ENCODE measurements at places on chromosomes 1 and 21. TPM values are rescaled to one million over a fixed set of nuclear protein-coding genes. Genes with fewer than 3 reads are reported as not detected.

DNA sequence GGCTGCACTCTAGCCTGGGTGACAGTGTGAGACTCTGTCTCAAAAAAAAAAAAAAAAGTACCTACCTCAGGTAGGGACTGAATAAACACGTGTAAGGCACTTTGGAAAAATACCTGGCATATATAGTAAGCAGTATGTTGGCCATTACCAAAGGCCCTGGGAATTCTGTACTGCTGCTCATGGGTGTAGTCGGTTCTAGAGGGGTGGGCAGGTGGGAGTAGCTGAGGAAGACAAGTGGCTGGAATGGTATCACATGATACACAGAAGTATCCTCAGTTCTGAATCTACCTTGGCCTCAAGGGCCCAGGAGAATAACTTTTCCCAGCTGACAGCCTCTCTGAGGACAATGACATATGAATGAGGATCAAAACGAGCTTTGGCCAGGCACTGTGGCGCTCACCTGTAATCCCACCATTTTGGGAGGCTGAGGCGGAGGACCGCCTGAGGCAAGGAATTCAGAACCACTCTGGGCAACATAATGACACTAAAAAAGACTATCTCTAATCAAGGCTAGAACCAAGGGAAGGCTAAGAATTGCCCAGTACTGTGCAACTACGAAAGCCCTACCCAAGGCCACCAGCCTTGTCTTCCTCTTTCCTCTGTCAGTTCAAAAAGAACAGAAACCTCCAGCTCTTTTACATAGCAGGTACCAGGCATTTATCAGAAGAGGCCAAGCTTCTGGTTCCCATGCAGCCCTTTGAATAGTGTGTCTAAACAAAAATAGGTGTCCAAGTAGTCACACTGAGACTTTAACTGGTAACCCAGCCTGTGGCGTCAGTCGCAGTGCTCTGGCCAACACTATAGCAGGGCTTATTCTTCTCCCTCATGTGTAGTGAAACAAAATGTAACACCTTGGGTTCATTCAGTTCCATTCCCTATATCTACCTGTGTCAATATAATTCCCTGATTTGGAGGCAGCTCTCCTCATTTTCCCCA, 10.2 kb downstream of the MMACHC start:
- DNase-seq: no peak
- peak overlapping the region; percentile 9 for H3K27ac ChIP-seq
- no peak overlapping the region for H3K4me3 ChIP-seq

DNA sequence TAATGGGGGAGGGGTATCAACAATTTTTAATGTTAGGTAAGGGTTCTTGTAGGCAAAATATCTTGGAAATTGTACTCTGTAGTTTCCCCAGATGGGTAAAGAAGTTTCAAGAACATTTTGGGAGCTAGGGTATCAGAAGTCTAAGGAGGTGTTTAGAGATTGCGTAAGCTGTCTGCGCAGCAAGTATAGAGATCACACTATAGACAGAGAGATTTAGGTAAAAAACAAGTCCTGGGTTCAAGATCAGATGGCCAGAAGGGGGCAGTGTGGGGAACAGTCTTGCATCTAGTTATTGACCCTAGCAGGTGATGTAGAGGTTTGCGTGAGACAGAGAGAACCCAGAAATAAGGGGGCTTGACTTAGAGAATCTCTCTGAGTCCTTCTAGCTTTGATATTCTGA, 80.8 kb downstream of the S1PR1 start:
- no peak overlapping the region for H3K27ac ChIP-seq
- no peaks in the 10 kb centered on the region for H3K4me1 ChIP-seq
- H3K36me3 ChIP-seq: no peaks in the 10 kb centered on the region
- no peak overlapping the region for H3K4me3 ChIP-seq
- no peaks in the 10 kb centered on the region for H3K27me3 ChIP-seq

DNA sequence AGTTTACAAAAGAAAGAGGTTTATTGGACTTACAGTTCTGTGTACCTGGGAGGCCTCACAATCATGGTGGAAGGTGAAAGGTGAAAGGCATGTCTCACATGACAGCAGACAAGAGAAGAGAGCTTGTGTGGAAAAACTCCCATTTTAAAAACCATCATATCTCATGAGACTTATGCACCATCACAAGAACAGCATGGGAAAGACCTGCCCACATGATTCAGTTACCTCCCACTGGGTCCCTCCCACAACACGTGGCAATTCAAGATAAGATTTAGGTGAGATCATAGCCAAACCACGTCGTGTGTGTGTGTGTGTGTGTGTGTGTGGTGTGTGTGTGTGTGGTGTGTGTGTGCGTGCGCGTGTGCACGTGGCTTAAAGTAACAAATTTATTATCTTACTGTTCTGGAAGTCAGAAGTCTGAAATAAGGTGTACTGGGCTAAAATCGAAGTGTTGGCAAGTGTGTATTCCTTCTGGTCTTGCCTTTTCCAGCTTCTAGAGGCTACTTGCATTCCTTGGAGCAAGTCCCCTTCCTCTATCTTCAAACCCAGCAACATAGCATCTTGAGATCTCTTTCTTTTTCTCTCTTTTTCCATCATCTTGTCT, 48.1 kb upstream of the MPC2 start:
- H3K27ac ChIP-seq: no peak overlapping the region
- no peaks in the 10 kb centered on the region for H3K36me3 ChIP-seq
- peaks cover 22% of the 10 kb centered on the region for H3K4me1 ChIP-seq
- no peak for DNase-seq
- H3K27me3 ChIP-seq: no peaks in the 10 kb centered on the region

GRCh38 chr1:55635856-55636255, 420.7 kb upstream of the USP24 start:
- no peaks in the 10 kb centered on the region for H3K36me3 ChIP-seq
- H3K27ac ChIP-seq: no peak overlapping the region
- no peak overlapping the region for H3K4me3 ChIP-seq
- no peak for DNase-seq
- H3K4me1 ChIP-seq: peaks cover 13% of the 10 kb centered on the region

DNA sequence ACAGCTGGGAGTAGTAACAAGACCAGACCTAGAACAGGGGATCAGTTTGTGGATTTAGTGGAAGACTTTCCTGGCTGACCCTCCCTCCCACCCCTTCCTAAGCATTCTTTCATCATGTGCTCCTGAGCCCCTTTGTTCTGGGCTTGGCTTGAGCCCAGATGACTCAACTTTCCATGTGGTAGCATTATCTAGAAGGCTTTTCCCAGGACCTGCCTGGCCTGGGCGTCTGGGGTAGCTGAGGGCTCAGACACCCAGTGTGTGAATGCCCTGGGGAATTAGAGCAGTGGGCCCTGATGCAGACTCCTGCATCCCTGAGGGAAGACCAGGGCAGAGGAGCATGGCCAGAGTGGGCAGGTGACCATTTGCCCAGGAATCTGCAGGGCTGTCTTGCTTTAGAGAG, 44.1 kb upstream of the TSPAN2 start:
- DNase-seq: no peak
- H3K27ac ChIP-seq: peak overlapping the region; percentile 79
- no peak overlapping the region for H3K4me3 ChIP-seq
- H3K27me3 ChIP-seq: no peaks in the 10 kb centered on the region
- no peaks in the 10 kb centered on the region for H3K36me3 ChIP-seq
- H3K4me1 ChIP-seq: peaks cover 17% of the 10 kb centered on the region

DNA sequence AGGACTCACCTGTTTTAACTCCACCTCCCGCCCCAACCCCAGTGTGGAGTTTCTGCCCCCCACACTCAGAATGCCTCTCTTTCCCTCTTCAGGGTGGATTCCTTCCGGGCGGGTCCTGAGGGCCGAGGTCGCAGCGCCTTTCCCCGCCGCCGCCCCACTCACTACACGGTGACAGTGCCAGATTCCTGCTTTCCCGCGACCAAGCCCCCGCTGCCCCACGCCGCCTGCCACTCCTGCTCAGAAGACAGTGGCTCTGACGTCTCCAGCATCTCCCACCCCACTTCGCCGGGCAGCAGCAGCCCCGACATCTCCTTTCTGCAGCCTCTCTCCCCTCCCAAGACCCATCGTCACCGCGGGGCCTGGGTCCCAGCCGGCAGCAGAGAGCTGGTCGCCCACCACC, 16.7 kb downstream of the INAVA start:
- DNase-seq: no peak
- no peak overlapping the region for H3K27ac ChIP-seq
- H3K36me3 ChIP-seq: no peaks in the 10 kb centered on the region
- no peaks in the 10 kb centered on the region for H3K27me3 ChIP-seq

KRTAP6-2 gene
- total RNA-seq: not detected

GRCh38 chr1:151009206-151009587, 948 bp downstream of the PRUNE1 start:
- no peaks in the 10 kb centered on the region for H3K27me3 ChIP-seq
- peak overlapping the region; percentile 75 for H3K4me3 ChIP-seq
- H3K36me3 ChIP-seq: no peaks in the 10 kb centered on the region
- H3K27ac ChIP-seq: peak overlapping the region; percentile 89

KDF1 gene
- not detected for total RNA-seq

ITGB2 gene
- total RNA-seq: 11.2 TPM

DNA sequence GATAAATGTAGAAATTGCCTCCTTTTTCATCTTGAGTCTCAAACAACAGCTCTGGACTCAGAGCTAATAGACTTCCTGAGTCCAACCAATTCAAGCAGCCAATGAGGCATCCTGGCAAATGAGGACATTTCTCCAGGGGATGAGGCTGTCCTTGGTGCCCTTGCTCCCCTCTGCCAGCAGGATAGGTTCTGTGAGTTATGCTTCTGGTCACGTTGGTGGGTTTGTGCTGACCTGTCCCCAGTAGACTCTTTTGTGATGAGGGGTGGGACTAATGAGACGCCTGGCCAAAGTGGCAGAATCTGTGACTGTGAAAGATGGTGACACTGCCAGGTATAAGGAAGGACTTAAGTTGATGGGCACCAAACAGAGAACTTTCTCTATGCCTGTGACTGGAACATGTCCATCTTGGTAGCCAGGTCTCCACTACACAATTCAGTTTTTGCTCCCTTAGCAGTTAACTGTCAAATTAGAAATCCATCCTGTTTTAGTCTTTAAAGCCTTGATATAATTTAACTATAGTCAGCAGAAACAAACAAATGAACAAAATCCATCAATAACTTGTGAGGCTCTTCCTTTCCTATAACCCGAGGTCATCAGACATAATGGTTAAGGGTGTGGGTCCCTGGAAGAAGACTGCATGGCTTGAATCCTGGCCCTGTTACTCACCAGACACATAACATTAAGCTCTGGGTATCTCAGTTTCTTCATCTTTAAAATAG, 35.7 kb upstream of the THEM4 start:
- H3K27ac ChIP-seq: peak overlapping the region; percentile 61
- H3K4me3 ChIP-seq: no peak overlapping the region
- H3K4me1 ChIP-seq: peaks cover 12% of the 10 kb centered on the region
- no peaks in the 10 kb centered on the region for H3K36me3 ChIP-seq
- no peaks in the 10 kb centered on the region for H3K27me3 ChIP-seq

FRRS1 gene
- 3.2 TPM for total RNA-seq

GRCh38 chr1:218917656-218918055, 256.0 kb upstream of the LYPLAL1 start:
- H3K27me3 ChIP-seq: no peaks in the 10 kb centered on the region
- H3K4me3 ChIP-seq: no peak overlapping the region
- H3K36me3 ChIP-seq: no peaks in the 10 kb centered on the region
- no peak overlapping the region for H3K27ac ChIP-seq
- no peak for DNase-seq

TEDDM1 gene
- total RNA-seq: not detected

- no peaks in the 10 kb centered on the region for H3K36me3 ChIP-seq
- H3K27me3 ChIP-seq: no peaks in the 10 kb centered on the region
Observed at GRCh38 chr1:160085686-160086455, 4.5 kb downstream of the KCNJ9 start.

PDE4DIP gene
- total RNA-seq: 1,830 TPM

CFH gene
- total RNA-seq: 19.0 TPM

VHLL gene
- not detected for total RNA-seq

SMIM1 gene
- 1.3 TPM for total RNA-seq

DNA sequence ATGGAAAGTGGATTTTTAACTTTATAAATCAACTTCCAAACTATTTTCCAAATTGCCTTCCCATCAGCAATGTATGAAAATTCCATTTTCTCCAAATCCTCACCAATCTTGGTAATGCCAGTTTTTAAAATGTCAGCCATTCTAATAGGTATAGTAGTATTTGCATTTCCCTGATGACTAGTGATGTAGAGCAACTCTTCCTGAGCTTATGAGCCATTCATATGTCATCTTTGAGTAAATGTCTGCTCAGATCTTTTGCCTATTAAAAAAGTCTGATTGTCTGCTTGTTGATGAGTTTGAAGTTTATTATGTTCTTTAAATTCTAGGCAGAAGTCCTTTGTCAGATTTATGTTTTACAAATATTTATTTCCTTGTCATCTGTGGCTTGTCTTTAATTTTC, 54.7 kb downstream of the KDM1A start:
- H3K4me3 ChIP-seq: no peak overlapping the region
- no peak overlapping the region for H3K27ac ChIP-seq
- peaks cover 85% of the 10 kb centered on the region for H3K36me3 ChIP-seq

- H3K27me3 ChIP-seq: peaks cover 9% of the 10 kb centered on the region
- no peak overlapping the region for H3K27ac ChIP-seq
- no peak overlapping the region for H3K4me3 ChIP-seq
- peak; percentile 42 for DNase-seq
- H3K36me3 ChIP-seq: peaks cover 45% of the 10 kb centered on the region
- H3K4me1 ChIP-seq: no peaks in the 10 kb centered on the region
Observed at GRCh38 chr21:46120301-46121285, 22.7 kb downstream of the COL6A2 start.

DNA sequence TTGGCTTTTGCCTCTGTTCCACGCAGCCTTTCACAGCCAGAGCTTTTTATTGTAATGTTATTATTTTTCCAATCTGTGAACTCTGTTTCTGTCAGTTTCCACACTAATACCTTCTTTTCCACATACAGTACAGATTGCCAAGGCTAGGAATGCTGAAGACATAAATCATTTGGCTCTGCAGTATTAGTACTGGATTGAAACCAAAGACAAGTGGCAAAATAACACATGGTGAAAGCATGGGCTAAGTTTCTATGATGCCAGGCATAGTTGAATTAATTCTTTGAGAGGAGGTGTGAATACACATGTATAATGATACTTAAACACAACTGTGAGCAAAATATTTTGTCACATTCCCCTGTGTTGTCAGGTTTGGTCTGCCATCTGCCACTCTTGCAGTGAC, 73.5 kb downstream of the TMEM200B start:
- DNase-seq: no peak
- peaks cover 2% of the 10 kb centered on the region for H3K4me1 ChIP-seq
- H3K27ac ChIP-seq: no peak overlapping the region
- no peaks in the 10 kb centered on the region for H3K27me3 ChIP-seq
- no peaks in the 10 kb centered on the region for H3K36me3 ChIP-seq

GRCh38 chr1:67626861-67627235, 58.2 kb upstream of the GADD45A start:
- H3K27ac ChIP-seq: peak overlapping the region; percentile 9
- no peaks in the 10 kb centered on the region for H3K36me3 ChIP-seq
- DNase-seq: no peak
- H3K4me1 ChIP-seq: peaks cover 10% of the 10 kb centered on the region
- no peak overlapping the region for H3K4me3 ChIP-seq

- no peaks in the 10 kb centered on the region for H3K27me3 ChIP-seq
- H3K36me3 ChIP-seq: no peaks in the 10 kb centered on the region
- H3K27ac ChIP-seq: peak overlapping the region; percentile 93
- peak overlapping the region; percentile 24 for H3K4me3 ChIP-seq
- H3K4me1 ChIP-seq: peaks cover 22% of the 10 kb centered on the region
Observed at GRCh38 chr1:25743164-25744139, 56.5 kb upstream of the SELENON start.

GRCh38 chr1:23446661-23447310, 22.2 kb upstream of the TCEA3 start:
- no peaks in the 10 kb centered on the region for H3K27me3 ChIP-seq
- H3K36me3 ChIP-seq: peaks cover 40% of the 10 kb centered on the region
- H3K27ac ChIP-seq: no peak overlapping the region
- H3K4me1 ChIP-seq: peaks cover 6% of the 10 kb centered on the region
- DNase-seq: no peak

- peaks cover 7% of the 10 kb centered on the region for H3K4me1 ChIP-seq
- no peak for DNase-seq
- no peak overlapping the region for H3K27ac ChIP-seq
- no peak overlapping the region for H3K4me3 ChIP-seq
- H3K27me3 ChIP-seq: no peaks in the 10 kb centered on the region
Observed at GRCh38 chr1:59666106-59666505, 148.6 kb upstream of the HOOK1 start.

RXFP4 gene
- total RNA-seq: not detected

All from psoas muscle (tissue), 8 donors.